Stimulated activated CD8-positive, alpha-beta memory T cell treated with anti-CD3 and anti-CD28 coated beads, Interleukin-4, amount 100 ng/mL, for 24 hours (primary cell): ENCODE measurements at places on chromosomes 3 and 15.
A peak's percentile ranks its signal among the peaks of the same experiment; 100 is the strongest.

GRCh38 chr3:160368804-160369203 is 30.2 kb downstream of the IFT80 start:
- no peak for DNase-seq

GRCh38 chr3:85631070-85631469 is 672.3 kb downstream of the CADM2 start:
- DNase-seq: no peak

GRCh38 chr3:195068084-195069080 is 202.6 kb downstream of the XXYLT1 start:
- DNase-seq: no peak

DNA sequence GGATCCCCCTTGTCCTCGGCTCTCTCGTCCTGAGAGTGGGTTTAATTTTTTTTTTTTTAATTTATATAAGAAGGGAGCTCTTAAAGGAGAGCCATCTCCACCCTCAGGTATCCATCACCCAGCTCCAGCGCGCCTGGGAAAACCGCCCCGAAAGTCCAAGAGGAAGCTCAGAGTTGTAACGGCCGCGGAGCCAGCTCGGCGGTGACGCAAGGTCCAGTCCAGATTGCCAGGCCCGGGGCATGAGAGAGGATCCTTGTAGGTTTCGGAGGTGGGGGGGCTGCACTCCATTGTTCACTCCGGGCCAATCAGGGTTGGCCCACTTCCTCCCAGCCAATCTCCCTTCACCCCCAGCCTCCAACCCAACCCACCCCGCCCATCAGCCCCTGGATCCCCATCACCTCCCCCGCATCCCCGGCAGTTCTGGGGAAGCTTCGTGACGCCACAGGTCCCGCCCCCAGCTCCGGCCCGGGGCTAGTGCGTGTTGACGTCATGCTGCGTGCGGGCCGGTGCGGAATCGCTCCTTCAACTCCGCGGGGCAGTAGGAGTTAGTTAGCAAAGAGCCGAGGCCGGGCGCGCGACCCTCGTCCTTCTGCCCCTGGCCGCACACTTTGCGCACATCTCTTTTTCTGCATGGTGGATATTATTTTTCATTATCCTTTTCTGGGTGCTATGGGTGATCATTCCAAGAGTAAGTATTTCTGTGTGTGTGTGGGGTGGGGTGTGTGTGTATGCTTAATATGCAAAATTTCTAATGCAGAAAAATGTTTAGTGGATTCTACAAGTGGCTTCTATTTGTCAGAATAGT is at the start of gene ISL2:
ISL2 (plus strand) TSS at position 520 of the 805 bp plus-strand sequence; CDS start at position 631, 111 bp downstream.
- DNase-seq: peak; percentile 53

DNA sequence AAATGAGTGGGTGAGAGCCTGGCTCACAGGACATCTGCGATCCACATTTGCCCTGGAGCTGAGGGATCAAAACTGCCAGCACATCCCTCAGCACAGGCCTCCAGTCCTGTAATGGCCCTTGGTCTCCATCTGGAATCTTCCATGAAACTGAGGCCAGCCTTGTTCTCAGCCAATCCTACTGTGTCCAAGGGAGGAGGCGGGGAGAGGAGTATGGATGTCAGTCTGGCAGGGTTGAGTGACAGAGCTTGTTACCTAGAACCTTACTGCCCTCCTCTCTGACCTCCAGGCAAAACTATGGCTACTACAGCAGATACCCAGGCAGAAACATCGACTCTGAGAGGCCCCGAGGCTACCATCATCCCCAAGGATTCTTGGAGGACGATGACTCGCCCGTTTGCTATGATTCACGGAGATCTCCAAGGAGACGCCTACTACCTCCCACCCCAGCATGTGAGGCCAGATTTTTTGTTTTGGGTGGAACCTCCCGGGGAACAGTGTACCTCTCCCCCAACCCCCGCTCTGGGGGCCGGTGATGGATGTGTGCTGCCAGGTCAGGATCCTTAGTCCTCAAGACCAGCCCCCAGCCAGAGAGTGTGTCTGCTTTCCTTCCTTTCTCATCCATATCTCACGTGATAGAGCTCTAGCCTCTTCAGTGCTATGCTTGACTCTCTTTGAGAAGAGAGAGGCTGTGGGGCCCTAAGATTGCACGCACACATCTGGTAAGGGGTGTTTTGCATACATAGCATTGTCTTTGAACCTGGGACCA is 41.3 kb downstream of the CHDH start:
- no peak for DNase-seq

DNA sequence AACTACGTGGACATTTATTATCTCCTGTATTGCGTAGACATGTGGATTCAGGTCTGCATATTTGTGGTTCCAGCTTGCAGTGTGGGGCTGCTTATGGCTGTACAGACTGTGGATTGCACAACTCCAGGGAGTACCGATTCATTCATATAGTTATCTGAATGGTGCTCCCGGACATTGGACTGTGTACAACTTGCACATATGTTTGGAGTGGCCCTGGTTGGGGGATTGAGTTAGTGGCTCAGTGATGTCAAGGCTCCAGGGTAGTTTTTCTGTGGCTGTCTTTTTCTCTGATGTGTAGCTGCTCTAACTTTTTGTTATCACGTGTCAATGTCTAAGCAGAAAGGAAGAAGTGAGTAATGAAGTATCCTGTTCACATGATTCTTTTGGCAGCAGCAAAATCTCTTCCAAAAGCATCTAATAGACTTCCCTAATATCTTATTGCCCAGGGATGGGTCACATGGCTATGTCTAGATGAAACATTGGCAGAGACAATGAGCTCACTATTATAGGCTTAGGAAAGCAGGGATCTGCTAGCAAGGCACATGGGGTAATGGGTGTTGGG is 15.8 kb downstream of the ST3GAL6 start:
- no peak for DNase-seq
